ENCODE measurements at places on chromosomes 6 and 20.

DNA sequence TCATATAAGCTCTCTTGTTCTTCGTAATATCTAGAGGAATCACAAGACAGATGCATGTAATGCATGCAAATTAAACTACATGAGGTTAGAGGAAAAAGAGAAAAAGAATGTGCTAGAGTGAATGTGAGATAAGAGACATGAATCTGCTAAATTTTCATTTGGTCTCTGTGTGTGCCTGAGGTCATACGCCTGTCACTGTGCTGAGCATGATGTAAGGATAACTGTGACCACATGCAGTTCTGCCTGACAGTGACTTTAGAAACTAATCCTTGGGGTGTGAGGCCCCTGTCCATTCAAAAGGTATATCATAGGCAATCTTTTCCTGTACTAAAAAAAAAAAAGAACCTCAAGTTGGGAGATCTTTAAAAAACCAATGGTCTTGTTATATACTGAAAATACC lies 70.6 kb downstream of the SHPRH start:
- DNase-seq = no peak

DNA sequence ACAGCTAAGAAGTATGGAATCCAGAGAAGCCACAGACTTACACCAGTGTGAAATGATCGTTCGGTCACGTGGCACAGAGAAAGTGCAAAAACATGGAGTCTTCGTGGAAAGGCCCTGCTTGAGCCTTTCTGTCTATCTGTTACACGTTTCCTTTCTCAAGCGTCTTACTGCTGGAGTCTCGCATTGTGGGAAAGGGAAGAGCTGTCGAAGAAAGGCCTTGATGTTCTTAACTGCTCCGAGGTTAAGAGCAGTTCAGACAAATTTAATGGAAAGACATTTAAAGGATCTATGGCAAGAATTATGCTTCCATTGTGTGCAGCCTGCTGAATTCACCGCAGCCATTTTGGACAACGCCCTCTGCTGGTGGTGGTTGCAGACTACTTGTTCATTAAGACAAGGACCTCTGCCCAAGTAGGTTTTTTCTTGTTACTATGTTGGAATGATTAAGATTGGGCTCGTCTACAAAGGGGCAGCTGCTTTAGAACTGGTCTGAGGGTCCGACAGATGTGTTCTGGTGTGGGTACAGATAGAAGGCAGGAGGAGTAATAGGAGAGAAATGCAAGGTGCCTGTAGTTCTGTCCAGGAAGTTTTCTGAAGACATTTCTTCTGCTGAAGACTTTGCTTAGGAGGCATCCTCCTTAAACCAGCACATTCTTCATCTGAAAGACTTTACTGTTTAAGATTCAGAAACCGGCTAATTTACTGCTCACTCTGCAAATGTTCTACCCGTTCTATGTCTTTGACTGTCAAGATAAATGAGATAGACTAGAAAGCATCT lies 24.7 kb upstream of the CCN6 start:
- no peak for DNase-seq

DNA sequence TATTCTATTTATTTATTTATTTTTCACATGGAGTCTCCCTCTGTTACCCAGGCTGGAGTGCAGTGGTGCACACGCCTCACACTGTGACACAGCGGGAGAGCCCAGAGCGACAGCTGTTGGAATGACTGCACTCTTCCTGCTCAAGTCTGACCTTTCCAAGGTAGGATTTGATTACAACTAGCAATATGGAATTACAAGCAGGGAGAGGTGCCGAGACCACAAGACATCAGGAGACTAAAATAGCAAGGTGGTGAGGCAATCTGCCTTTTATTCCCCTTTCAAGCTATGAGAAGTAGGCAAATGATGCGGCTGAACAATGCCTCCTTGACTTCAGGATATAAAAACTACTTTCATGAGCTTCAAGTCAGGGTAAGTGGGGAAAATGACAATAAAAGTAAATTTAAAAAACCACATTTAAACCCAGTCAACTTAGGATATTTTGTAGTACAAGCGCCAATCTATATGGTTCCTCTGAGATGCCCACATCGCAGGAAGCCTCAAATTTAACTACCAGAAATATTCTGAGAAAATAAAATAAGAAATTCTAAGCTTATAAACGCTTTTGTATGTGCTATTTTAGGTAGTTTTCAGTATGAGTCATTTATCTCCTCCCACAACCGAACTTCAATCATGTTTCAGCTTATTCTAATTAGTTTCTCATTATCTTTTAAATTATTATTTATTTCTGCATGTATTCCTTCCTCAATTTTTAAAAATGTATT lies 146.9 kb upstream of the SGK1 start:
- DNase-seq = no peak

- no peak for DNase-seq
Observed at GRCh38 chr6:108744244-108744972, 103.8 kb upstream of the ARMC2 start.

- no peak for DNase-seq
Observed at GRCh38 chr6:27791182-27791943, 120.8 kb downstream of the OR2B2 start.

DNA sequence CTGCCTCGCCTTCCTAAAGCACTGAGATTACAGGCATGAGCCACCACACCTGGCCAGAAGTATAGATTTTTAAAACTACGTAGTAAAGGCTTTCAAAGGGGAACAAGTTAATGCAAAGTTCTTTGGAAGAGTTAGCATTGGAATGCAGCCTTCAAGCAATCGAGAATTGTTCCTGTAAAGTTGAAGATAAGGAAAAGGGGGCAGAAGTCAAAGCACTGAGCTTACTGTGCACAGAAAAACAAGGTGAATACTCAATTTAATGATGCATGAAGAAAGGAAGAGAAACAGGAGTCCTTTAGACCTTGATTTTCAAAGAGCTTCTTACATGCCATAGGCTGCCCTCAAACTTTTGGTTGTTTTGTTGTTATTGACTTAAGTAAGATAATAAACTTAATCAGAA lies 29.1 kb upstream of the LGSN start:
- DNase-seq = no peak

GRCh38 chr6:79430913-79431536 lies 106.2 kb downstream of the LCA5 start:
- no peak for DNase-seq

DNA sequence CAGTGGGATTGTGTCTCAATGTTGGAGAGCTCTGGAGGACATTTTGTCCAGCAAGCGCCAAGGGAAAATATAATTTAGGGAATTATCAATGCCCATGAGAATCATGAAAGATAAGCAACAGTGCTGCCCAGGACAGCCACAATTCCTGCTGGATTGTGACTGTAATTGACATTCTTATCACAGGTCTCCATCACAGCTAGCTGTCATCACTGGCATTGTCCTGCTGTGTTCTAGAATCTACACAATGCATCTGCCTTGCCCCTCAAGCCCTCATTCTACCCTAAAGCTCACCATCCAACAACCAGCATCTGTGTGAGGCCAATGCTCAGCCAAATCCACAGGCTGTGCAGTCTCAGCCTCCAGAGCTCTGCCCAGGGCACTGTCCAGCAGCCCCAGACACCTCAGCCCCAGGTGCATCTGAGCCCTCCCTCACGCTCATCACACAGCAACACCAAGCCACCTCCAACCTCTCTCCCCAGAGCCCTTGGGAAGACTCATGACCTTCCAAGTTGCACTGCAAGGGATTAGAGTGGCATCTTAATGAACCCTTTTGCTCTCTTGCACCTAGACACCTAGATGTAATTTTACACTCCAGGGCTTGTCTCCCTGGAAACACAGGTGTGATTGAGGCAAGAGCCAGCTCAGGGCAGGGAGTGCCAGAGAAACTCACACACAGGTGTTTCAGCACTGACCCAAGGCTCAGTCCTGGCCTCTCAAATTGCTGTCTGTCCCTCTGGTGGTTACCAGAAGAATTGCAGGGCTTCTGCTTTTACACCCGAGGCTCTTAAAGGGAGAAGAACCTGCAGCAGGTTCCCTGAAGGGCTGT lies 85.2 kb upstream of the PHACTR3 start:
- no peak for DNase-seq

GRCh38 chr6:83047065-83047754 lies 18.4 kb downstream of the UBE3D start:
- no peak for DNase-seq

DNA sequence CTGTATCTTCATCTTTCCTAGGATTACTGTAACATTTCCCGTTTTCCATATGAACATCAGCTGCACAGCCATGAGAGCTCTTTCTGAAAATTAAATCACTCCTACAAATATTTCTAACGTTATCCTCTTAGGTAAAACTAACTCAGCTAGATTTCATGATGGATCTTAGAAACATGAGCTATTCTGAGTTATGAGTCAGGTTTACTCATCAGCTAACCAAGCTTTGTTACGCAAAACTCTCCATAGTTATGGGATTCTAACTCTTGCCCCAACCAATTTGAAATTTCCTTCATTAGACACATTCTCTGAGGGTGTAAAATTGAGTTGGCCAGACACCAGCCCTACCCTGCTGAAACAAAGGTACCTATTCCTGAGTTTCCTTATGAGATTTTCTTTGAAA lies 14.0 kb downstream of the DEFB110 start:
- no peak for DNase-seq

- no peak for DNase-seq
Observed at GRCh38 chr20:7090001-7090400, 322.5 kb downstream of the BMP2 start.

DNA sequence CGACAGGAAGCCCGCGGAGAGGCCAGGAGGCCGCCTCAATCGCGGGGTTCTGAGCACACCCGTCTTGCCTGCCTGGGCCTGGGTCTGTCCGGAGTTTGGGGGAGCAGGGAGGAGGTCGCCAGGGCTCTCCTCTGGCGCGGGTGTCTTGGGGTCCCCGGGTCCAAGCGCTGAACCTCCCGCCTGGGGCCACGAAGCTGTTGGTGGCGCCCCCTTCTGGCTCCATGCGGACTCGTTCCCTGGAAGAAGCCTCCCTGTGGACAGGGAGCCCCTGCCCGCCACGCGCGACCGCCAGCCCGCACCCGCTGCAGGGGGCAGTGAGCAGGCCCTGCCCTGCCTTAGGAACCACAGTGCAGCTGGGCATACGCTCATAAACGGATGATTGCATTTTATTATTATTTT lies 44.7 kb downstream of the MCUR1 start:
- no peak for DNase-seq
